ENCODE measurements at places on chromosomes 7 and 10. TPM values are rescaled to one million over a fixed set of nuclear protein-coding genes. Genes with fewer than 3 reads are reported as not detected.

The ICA1 gene
- total RNA-seq, result 1.4 TPM

GRCh38 chr10:131272897-131273451, 38.5 kb downstream of the TCERG1L start:
- no peak overlapping the region for H3K4me3 ChIP-seq
- no peak overlapping the region for H3K27ac ChIP-seq
- H3K27me3 ChIP-seq, result no peaks in the 10 kb centered on the region
- no peaks in the 10 kb centered on the region for H3K4me1 ChIP-seq

- no peaks in the 10 kb centered on the region for H3K36me3 ChIP-seq
- no peak overlapping the region for H3K4me3 ChIP-seq
- H3K4me1 ChIP-seq, result no peaks in the 10 kb centered on the region
These were observed 91.1 kb upstream of the ARHGAP21 start for GRCh38 chr10:24814568-24815313.

The CYP17A1 gene
- not detected for total RNA-seq

GRCh38 chr7:17584822-17585221, 286.4 kb downstream of the AHR start:
- no peak overlapping the region for H3K27ac ChIP-seq
- no peaks in the 10 kb centered on the region for H3K36me3 ChIP-seq
- H3K4me3 ChIP-seq, result no peak overlapping the region
- DNase-seq, result no peak
- no peaks in the 10 kb centered on the region for H3K27me3 ChIP-seq
- H3K4me1 ChIP-seq, result no peaks in the 10 kb centered on the region

The IGF2BP3 gene
- 1.4 TPM for total RNA-seq

GRCh38 chr10:116752969-116753665, 10.8 kb upstream of the HSPA12A start:
- H3K4me1 ChIP-seq, result no peaks in the 10 kb centered on the region
- no peak for DNase-seq
- H3K4me3 ChIP-seq, result no peak overlapping the region

DNA sequence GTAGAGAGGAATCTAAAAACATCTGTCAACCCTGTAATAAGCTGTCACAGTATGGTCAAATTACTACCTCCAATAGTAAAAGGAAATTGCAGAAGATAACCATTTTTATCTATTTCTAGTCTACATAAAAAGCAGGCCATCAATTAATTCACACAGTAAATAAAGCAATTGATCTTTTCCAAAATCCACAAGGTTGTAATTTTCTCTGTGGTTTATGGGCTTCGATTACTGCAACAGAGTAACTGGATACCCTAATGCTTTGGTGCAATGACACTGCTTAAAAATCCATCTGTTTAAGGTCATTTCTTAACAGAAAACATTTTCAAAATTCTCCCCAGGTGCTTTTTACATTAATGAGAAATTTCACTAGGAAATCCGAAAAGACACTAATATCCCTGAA, 23.9 kb downstream of the ESYT2 start:
- peak overlapping the region; percentile 88 for H3K27ac ChIP-seq
- no peak overlapping the region for H3K4me3 ChIP-seq
- peaks cover 16% of the 10 kb centered on the region for H3K36me3 ChIP-seq
- no peaks in the 10 kb centered on the region for H3K27me3 ChIP-seq
- H3K4me1 ChIP-seq, result peaks cover 43% of the 10 kb centered on the region
- DNase-seq, result no peak

DNA sequence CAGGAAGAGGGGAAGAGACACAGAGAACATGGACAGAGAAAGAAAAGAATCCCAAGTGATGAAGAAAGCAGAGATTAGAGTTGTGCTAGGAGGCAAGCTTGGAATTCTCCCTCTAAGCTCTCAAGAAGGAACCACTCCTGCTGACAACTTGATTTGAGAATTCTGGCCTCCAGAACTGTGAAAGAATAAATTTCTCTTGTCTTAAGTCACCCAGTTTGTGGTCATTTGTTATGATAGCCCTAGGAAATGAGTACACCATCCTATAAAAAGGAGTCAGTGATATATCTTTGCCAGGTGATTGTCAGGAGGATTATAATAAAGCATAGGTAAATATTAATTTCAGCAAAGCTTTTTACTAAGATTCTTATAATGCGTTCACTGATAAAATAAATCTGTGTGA, 82.7 kb upstream of the TFEC start:
- H3K27ac ChIP-seq, result no peak overlapping the region
- no peaks in the 10 kb centered on the region for H3K36me3 ChIP-seq
- H3K4me3 ChIP-seq, result no peak overlapping the region
- no peak for DNase-seq
- no peaks in the 10 kb centered on the region for H3K4me1 ChIP-seq

DNA sequence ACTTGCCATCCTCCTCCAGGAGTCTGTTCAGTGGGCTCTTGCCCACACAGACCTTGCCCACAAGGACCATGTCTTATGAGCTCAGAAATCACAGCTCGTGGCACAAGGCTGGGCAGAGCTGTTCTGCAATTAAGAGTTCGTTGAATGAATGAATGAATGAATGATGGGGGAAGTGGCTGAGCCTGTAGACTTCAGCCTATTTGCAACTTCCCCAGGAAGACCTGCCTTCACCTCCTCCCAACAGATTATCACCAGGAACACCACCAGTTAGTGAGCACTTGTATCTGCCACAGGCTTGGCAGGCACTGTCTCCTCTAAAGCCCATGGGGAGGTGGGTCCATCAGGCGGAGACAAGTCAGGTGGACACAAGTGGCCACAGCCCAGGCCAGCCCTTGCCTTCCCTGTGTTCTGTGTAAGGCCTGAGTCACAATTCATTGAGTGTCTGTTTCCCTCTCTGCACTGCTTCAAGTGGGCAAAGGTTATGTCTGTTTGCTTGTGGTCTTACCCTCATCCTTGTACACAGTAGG, 1.8 kb upstream of the FGF8 start:
- H3K27ac ChIP-seq, result no peak overlapping the region
- no peak overlapping the region for H3K4me3 ChIP-seq
- no peaks in the 10 kb centered on the region for H3K36me3 ChIP-seq
- H3K4me1 ChIP-seq, result peaks cover 51% of the 10 kb centered on the region
